ENCODE measurements at places on chromosomes 16 and 17. TPM values are rescaled to one million over a fixed set of nuclear protein-coding genes. Genes with fewer than 3 reads are reported as not detected.
A peak's percentile ranks its signal among the peaks of the same experiment; 100 is the strongest.

DNA sequence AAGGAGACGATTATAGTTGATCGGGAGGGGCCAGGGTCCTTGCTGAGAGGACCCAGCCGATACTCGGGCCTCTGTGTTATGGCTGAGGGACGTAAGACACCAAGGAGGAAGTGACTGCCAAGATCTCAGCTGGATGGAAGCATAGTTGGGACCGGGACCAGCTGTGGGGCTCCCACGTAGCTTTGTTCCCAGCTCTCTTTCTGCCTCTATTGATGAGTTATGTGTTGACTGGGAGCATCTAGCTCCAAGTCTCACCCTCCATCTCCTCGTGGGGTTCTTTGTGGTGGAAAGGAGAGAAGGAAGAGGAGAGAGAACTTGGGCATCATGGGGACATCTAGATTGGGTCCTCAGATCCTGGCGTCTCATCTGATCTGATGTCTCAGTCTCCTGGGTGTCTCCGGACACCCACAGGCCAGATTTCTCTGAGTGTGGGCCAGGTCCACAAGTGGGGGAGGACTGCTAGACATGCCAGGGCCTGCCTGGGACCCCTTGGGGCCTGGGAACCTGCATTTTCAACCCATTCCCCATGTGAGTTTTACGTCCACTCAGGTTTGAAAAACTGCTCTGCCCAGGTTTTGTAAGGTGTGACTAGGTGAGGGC lies 1.0 kb downstream of the MGRN1 start:
- H3K27ac ChIP-seq = peak overlapping the region; percentile 98
- no peaks in the 10 kb centered on the region for H3K36me3 ChIP-seq
- H3K27me3 ChIP-seq = no peaks in the 10 kb centered on the region
- peak overlapping the region; percentile 87 for H3K4me3 ChIP-seq

DNA sequence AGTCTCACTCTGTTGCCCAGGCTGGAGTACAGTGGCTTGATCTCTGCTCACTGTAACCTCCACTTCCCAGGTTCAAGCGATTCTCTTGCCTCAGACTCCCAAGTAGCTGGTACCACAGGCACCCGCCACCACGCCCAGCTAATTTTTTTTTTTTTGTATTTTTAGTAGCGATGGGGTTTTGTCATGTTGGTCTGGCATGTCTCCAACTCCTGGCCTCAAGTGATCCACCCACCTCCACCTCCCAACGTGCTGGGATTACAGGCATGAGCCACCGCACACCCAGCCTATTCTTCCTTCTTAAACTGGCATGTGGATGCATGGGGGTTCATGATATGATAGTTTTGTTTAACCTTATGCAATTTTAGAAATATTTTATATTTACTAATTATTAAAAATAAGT lies 39.4 kb upstream of the VWA3A start:
- H3K4me1 ChIP-seq = peaks cover 9% of the 10 kb centered on the region
- DNase-seq = no peak
- no peak overlapping the region for H3K4me3 ChIP-seq
- no peak overlapping the region for H3K27ac ChIP-seq

DNA sequence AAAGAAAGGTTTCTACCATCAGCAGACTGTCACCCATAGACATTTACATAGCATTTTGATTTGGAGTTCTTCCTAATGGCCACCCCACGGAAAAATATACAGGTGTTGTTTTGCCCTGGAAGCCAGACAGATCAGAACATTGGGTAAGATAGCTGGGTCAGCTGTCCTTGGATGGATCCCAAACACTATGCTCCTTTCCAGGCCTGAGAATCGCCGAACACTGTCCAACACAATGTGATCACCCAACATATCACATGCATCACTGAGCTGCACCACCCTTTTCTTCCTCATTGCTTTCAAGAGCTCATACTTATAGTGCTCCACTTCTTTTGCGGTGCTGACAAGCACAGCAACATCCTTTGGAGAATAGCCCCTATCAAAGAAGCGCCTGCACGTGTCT lies 21.1 kb downstream of the SLFN11 start:
- H3K4me1 ChIP-seq = no peaks in the 10 kb centered on the region
- no peaks in the 10 kb centered on the region for H3K27me3 ChIP-seq
- no peak overlapping the region for H3K4me3 ChIP-seq

DNA sequence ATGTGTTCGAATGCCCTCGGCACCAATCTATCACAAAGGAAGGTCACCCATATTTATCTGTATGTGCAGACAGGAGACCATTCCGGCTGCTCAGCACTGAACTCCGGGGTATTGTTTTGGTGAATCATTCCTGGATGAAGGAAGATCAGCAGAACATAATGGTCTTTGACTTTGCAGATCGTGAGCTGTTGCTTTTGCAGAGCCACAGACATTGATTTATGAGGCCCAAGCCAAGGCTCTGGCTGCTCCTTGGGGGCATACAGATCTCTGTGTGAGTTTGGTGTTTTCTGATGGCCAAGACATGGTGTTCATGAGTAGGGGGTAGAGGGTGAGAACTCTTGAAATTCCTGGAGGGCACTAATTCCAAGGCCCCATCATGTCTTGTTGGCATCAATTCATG lies 458.8 kb upstream of the HSBP1 start:
- no peaks in the 10 kb centered on the region for H3K36me3 ChIP-seq
- no peaks in the 10 kb centered on the region for H3K4me1 ChIP-seq
- no peak for DNase-seq
- H3K27me3 ChIP-seq = no peaks in the 10 kb centered on the region
- H3K27ac ChIP-seq = no peak overlapping the region
- H3K4me3 ChIP-seq = no peak overlapping the region

DNA sequence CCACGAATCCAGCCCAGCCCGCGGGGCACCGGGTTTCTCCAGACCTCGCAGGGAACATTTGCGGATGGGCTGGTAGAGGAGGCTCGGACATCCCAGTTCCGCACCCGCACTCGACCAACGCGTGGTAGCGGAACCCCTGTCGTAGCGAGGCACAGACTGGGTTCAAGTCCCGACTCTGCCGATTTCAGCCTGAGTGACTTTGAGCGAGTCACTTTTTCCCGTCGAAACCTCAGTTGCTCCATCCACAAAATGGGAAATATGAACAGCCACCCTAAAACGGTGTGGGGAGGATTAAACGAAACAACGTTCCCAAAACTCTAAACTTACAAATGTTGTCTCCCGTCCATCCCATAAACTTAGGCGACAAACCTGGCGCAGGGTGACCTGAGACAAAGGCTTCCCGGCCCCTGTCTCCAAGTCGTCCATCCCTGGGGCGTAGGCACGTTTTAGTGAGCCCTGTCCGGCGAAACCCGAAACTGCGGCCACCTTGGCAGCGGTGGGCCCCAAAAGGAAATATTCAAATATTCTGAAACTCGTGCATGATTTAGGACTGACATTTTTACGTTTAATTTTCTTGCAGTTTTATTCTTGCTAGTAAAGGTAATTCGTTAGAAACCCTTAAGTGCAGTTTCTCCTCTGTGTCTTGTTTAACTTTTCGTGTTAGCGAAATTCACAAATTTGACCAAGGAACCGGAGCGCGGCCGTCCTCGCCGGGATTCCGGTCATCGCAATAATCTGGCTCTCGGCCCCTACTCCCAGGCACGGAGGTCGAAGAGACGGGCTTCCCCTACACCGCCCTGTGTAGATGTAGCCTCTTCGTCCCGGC lies 1.9 kb upstream of the MLLT6 start:
- peak overlapping the region; percentile 86 for H3K4me3 ChIP-seq
- DNase-seq = no peak
- peak overlapping the region; percentile 99 for H3K27ac ChIP-seq
- no peaks in the 10 kb centered on the region for H3K36me3 ChIP-seq

DNA sequence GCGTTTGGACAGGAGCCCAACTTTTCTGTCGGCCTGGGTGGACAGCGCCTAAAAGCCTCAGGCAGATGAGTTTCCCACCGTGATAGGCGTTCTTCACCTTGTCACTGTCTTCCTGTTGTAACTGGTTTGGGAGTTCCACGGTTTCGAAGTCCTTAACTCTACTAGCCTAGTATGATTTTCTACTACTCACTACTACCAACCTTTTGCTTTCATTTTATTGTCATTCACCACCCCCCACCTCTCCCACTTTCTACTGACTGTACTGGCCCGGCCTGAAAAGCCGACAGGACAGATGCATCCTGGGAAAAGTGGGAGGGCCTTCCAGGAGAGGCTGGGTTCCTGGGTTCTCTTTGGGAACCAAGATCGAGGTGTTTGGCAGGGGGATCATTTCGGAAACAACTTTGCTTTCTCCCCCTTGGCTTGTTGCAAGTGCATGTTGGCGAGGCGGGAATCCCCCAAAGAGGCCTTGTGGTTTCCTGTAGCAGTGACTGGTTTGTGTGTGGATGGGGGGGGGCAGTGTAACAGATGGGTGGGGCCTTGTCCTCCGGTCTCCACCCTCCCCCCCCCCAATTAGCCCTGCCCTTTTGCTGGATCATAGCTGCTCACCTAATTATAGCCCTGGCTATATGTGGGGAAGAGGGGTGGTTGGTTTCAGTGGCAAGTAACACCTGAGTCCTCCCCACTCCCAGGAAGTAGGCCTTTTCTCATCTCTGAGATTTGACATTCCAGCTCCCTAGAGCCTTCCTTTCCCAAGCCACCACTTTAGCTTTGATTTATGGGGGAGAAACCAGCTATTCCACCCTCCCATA lies 1.4 kb downstream of the EIF5A start:
- peak; percentile 86 for DNase-seq
- H3K27ac ChIP-seq = peak overlapping the region; percentile 100
- peaks cover 7% of the 10 kb centered on the region for H3K4me1 ChIP-seq
- peaks cover 30% of the 10 kb centered on the region for H3K36me3 ChIP-seq

GRCh38 chr16:58022601-58023371 lies 2.8 kb upstream of the MMP15 start:
- H3K4me1 ChIP-seq = peaks cover 48% of the 10 kb centered on the region
- peak; percentile 80 for DNase-seq
- H3K27me3 ChIP-seq = no peaks in the 10 kb centered on the region
- no peaks in the 10 kb centered on the region for H3K36me3 ChIP-seq
- peak overlapping the region; percentile 53 for H3K27ac ChIP-seq
- no peak overlapping the region for H3K4me3 ChIP-seq

DNA sequence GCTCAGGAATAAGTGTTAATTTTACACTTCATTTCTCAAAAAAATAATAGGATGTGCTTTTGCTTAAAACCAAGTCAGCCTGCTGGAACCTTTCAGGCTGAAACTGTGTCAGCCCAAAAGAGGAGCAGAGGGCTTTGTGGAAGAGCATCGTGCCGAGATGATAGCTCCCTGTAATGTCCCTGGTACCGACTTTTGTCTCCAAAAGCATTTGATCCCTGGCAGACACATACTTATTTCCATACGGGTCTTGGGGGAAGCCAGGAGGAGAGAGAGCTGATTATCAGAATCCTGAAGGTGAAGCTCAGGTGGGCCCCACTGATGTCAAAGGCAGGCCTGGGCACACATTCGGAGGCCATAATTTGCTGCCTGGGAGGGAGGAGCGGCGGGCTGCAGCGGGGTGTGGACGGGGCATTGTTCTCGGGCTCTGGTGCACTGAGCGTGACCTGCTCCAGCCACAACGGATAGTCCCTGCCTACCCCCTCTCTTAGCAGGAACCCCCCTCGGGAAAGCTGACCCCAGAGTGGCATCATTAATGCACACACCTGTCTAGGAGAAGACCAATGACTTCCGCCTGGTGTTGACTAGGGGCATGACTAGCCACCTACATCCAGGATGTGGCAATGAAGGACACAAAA lies 155.9 kb downstream of the C16orf78 start:
- no peak for DNase-seq
- peaks cover 26% of the 10 kb centered on the region for H3K4me1 ChIP-seq
- H3K27me3 ChIP-seq = no peaks in the 10 kb centered on the region
- no peaks in the 10 kb centered on the region for H3K36me3 ChIP-seq
- no peak overlapping the region for H3K4me3 ChIP-seq

Gene TAT
- total RNA-seq = not detected

DNA sequence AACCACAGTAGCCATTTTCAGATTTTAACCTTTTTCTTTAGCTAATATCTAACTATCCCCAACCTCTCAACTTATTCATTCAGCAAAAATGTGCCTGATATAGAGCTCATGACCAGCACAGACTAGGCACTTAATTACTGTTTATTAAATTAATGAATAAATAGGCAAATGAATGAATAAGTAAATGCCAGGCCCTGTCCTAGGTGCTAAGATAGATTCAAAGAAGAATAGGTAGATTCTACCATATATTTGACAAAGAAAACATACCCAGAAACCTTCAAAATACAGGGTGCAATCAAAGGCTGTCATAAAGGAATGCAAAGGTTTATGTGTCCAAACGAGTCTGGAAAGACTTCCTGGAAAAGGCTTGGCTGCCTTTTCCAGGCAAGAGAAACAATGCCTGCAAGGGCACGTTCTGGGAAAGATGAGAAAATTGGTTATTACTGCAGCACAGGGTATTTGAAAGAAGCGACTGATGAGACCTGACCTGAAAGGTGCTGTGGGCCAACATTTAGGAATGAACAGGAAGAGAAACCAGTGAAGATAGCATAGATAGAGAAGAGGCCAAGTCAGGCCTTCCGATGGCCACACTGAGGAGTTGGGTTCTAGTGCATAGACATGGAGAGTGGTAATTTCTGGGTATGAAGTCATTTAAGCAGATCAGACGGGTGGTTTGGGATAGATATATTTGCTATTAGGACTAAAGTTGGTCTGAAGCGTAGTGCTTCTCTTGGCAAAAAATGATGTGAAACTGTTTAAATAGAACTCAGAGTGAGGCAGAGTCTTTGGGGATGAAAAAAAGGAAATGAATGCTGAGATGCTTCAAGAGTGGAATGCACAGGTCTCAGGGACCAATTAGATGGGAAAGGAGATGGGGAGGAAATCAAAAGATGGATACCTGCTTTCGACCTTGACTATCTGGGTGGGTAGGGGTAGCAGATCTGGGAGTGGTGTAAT lies 11.4 kb upstream of the CCL2 start:
- no peaks in the 10 kb centered on the region for H3K27me3 ChIP-seq
- peaks cover 51% of the 10 kb centered on the region for H3K4me1 ChIP-seq
- H3K4me3 ChIP-seq = no peak overlapping the region
- peak overlapping the region; percentile 93 for H3K27ac ChIP-seq

DNA sequence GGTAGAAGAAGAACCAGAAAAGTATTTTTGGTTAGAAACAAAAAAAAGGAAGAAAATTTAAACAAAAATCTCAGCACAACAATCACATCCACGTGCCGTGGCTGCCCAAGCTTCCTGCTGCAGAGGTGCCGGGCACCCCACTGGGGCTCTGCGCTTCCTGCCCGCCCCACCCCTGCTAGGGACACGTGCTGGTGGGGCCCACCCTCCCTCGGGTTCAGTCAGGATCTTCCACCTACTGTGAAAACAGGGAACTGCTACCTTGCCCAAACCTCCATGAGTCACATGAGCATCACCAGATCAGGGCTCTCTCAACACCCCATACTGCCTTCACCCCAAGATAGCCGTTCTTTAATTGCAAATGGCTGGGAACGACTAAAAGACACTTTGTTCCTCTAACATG lies 24.4 kb upstream of the CYTH1 start:
- peak overlapping the region; percentile 1 for H3K27ac ChIP-seq
- H3K27me3 ChIP-seq = no peaks in the 10 kb centered on the region
- H3K36me3 ChIP-seq = peaks cover 94% of the 10 kb centered on the region

- peaks cover 13% of the 10 kb centered on the region for H3K36me3 ChIP-seq
- no peak overlapping the region for H3K27ac ChIP-seq
- H3K27me3 ChIP-seq = no peaks in the 10 kb centered on the region
- DNase-seq = no peak
- peaks cover 18% of the 10 kb centered on the region for H3K4me1 ChIP-seq
- H3K4me3 ChIP-seq = no peak overlapping the region
Observed at GRCh38 chr17:21029036-21029435, 13.8 kb downstream of the USP22 start.

Gene TMEM220
- 9.5 TPM for total RNA-seq

Gene SMIM36
- not detected for total RNA-seq

Gene KRT16
- total RNA-seq = not detected
